ENCODE measurements at places on chromosomes 13 and 19.

DNA sequence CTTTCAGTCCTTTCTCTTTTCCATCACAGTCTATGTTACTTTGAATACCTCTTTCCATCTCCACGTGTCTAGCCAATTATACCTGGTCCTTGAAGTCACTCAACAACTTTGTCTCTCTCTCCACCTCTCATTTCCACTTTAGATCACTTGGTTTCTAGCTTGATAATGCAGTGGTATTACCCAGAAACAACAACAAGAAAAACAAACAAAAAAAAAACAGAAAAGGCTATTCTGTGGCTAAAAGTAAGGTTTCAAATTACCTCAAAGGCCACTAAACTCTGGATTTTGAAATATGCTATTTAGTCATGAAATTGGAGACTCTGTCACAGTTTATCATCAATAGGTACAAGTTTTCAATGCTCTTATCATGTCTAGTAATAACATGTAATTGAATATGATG lies 184.8 kb downstream of the PCDH9 start:
- DNase-seq: no peak

DNA sequence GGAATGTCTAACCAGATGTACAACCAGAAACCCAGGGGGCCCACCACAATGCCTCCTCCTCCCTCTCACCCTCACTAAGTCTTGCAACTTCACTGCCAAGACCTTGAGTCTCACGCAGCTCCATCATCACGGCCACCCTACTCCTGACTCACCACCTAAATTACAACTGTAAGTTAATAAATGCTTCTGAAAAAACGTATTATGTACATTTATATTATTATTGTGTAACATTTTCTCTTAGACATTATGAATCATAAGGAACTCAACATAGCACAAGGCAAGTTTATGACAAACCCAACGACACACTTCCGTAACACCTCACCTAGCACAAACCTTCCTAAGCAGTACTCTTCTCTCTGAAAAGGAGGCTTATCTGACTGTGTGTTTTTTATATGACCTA lies 20.7 kb downstream of the MIPEP start:
- no peak for DNase-seq

DNA sequence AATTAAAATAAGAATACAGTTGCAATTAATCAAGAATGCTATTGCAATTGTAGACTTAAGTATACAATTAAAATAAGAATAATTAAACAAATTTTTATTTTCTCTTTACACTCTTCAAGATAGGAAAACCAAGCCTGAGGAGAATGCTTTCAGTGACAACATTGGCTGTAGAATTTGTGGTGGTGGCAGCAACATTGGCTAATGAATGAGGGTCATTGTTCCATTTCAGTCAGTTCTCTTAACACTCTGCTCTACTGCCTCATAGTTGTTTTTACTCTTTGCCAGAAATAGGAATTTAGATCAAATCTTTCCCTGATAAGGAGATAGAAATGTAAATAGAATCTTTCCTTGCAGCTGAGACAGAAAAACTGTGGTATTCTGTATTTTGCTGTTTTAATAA lies 391.6 kb downstream of the PCDH20 start:
- no peak for DNase-seq

- DNase-seq: no peak
Measured at GRCh38 chr19:50978772-50979390, 4.8 kb downstream of the KLK7 start.

DNA sequence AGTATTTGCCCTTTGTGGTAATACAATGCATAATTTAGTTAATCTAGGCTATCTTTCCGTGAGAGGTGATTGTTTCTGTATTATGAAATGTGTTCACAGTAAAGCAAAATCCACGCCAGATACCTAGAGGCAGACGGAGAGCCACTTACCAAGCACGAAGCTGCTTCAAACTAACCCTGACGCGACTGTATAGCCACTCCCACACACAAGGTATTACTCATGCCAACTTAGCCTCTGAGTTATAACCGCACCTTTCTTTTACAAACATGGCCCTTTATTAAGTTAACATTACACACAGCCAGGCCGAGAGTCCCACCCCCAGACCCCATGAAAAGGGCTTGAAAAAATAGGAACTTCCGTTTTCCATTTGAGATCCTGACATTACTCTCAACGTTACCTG lies 185.7 kb downstream of the ABCC4 start:
- no peak for DNase-seq

- no peak for DNase-seq
Measured at GRCh38 chr19:43362179-43362578, 8.7 kb downstream of the CD177 start.
